Activated CD8-positive, alpha-beta memory T cell treated with anti-CD3 and anti-CD28 coated beads, Interleukin-2, amount 10 ng/mL, durations not matched to agents 7 days and 5 days (primary cell): ENCODE measurements at places on chromosomes 4 and X. TPM values are rescaled to one million over a fixed set of nuclear protein-coding genes. Genes with fewer than 3 reads are reported as not detected.

NOCT gene
- total RNA-seq: 8.8 TPM

- H3K27me3 ChIP-seq: no peaks in the 10 kb centered on the region
- no peaks in the 10 kb centered on the region for H3K36me3 ChIP-seq
- no peak overlapping the region for H3K27ac ChIP-seq
- DNase-seq: no peak
Observed at GRCh38 chr4:73684097-73684496, 56.3 kb upstream of the CXCL8 start.

DNA sequence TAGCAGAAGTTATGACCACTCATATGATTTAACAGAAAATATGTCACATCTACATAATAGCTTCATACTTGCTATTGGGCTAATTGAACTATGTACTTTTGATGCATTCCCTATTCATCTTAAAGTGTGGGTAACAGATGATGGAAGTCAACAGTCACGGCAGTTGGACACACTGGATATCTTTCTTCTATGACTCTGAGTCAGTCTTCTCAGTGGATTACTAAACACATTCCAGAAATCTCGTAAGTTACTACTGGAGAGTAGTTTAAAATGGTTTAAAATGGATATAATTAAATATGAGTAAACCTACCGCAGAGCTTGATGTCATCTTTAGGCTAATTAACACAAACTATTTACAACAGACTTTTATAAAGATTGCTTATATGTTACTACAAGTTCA, 30.1 kb upstream of the CFAP299 start:
- peaks cover 30% of the 10 kb centered on the region for H3K27me3 ChIP-seq
- no peaks in the 10 kb centered on the region for H3K4me1 ChIP-seq
- H3K27ac ChIP-seq: no peak overlapping the region
- H3K4me3 ChIP-seq: no peak overlapping the region
- H3K36me3 ChIP-seq: no peaks in the 10 kb centered on the region

DNA sequence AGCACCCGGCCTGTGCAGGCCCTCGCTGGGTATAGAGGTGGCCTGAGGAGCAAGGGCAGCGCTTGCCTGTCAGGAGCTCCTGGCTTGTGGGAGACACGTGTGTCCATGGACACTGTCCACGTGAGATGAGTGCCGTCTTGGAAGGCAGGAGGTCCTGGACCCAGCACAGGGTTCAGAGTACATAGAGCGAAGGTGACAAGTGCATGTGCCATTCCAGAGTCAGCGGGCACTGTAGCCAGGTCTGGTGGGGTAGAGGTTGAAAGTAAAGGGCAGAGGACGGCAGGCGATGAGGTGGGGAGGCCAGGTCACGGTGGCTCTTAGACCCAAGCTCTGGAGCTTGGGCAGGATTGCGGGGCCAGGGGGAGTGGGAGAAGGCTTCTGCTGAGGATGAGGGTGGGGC, 28.4 kb upstream of the TADA2B start:
- DNase-seq: no peak
- peaks cover 17% of the 10 kb centered on the region for H3K4me1 ChIP-seq
- peak overlapping the region; percentile 33 for H3K27ac ChIP-seq
- H3K27me3 ChIP-seq: no peaks in the 10 kb centered on the region
- H3K36me3 ChIP-seq: peaks cover 35% of the 10 kb centered on the region
- no peak overlapping the region for H3K4me3 ChIP-seq
